SW480 (cell line): ENCODE measurements at places on chromosomes 11 and 22.

DNA sequence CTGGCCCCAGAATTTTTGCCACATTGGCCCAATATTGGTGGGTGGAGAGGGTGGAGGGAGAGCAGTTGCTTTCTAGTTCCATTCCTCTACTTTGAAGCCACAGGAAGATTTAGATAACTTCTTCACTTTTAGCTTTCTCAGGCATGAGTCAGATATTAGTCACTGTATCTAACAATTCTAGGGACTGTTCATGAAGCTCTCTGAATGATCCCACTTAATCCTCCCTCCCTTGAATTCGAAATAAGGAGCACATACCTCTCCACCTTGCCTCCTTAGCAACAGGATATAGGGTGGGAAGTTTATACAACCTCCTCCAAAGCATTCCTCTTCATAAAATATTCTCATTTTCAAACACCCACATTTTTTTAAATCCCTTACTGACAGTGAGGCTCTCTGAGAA is 13.5 kb downstream of the FSHB start:
- peak; percentile 33 for DNase-seq

DNA sequence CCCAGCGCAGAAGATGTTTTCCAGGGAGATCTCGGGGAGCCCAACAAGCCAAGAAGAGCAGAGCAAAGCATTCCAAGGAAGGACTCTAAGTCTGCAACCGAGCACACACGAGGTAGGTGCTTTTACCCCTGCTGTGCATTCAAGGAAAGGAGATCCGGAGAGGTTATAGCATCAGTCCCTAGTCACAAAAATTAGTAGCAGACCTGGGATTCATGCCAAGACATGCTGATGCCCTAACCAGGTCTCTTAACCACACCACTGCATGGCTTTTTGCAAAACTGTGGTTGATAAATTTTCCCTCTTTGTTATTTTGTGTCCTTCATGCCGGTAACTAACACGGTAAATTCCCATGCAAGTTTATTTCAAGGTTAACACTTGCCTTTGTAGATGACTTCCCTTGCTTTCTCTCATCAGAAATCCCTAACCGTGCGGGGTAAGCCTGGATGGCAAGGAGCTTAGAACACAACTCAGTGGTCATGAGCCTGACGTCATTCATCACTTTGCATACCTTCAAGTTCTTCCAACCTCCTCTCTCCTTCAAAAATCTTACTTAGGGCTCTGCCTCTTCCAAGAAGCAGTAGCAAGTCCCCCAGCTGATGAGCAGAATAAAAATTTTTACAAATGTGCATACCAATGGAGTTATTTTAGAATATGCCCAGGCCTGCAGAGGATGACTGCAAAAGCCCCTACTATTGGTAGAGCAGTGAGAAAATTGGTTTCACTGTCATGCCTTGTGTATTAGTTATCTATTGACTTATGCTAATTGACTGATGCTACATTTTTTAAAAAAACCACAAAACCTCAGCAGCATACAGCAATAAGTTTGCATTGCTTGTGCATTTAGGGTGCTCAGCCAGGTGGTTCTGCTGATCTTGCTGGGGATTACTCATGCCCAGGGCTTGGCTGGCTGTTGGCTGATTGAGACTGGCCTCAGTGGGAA is 465.1 kb downstream of the MN1 start:
- DNase-seq = peak; percentile 37

DNA sequence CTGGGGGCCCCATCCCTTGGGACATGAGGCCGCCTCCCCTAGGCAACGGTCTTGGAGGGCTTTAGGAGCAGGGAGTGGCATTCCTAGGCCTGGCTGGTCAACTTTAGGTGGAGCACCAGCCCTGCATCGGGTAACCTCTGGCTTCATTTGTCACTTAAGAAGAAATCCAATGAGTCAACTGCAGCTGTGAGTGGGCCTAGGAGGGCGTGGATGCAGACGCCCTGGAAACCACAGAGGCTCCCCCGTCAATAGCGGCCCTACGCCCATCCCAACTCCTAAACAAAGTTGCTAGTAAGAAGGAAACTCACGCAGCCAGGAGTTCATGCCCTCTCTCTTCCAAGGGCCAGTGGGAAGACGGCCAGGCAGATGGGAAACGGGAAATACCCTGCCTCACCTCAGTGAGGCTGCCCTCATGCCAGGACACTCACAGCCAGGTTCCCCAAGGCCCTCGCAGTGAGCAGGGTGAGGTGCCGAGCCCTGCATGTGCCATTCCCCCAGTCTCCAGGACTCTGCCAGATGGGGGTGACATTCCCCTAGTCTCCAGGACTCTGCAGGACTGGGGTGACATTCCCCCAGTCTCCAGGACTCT is 20.8 kb downstream of the BID start:
- no peak for DNase-seq

GRCh38 chr11:126857860-126858808 is 142.4 kb downstream of the KIRREL3 start:
- peak; percentile 53 for DNase-seq

DNA sequence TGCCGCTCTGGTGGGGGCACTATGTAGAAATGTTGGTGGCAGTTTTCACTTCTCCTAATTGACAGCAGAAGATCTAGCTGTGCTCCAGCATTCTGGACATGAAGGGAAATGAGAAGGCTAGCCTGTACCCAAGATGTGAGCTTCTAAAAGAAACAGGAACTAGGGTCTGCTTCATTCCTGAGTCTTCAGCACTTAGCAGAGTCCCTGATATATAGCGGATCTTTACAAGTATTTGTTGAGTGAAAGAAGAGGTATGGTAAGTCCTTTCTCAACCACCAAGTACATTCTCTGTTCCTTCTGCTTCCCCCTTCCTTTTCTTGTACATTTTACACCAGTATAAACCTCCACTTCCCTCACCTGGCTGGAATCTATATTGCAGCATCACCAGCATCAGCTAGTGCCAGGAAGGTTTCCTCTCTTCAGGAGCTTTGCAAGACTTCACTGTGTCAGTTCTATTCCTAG is 408.3 kb upstream of the CADM1 start:
- DNase-seq = peak; percentile 28

DNA sequence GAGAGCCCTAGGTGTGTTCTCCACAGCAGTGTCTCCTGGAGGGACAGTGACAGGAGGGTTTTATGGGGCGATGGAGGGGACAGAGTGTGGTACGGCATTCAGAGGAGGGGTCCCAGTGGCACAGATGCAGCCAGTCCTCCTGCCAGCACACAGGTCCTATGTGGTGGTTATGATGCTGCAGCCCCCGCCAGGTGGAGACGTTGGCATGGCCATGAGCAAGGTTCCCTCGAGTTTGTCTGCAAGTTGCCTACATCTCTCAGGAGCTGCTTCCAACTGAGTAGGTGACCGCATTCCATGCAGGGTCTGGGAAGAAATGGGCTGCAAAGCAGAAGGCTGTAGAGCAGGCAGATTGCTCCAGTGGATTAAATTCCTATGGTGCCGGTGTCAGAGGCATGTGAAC is 646.0 kb downstream of the TBC1D22A start:
- DNase-seq = no peak

DNA sequence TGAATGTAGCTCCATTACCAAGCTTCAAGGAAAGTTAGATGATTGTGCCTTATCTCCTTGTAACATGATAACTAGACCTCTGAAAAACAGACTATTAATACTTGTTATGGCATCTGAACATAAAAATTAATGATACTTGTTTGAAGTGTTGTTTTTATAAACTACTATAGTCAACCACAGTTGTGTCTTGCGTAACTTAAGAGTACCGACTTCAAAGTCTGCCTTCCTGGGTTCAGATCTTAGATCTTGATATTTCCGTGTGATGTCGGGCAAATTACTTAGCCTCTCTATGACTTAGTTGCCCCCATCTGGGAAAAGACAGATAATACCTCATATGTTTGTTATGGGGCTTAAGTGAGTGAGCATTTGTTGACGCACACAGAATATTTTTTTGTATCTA is 906.5 kb downstream of the JRKL start:
- DNase-seq = no peak

DNA sequence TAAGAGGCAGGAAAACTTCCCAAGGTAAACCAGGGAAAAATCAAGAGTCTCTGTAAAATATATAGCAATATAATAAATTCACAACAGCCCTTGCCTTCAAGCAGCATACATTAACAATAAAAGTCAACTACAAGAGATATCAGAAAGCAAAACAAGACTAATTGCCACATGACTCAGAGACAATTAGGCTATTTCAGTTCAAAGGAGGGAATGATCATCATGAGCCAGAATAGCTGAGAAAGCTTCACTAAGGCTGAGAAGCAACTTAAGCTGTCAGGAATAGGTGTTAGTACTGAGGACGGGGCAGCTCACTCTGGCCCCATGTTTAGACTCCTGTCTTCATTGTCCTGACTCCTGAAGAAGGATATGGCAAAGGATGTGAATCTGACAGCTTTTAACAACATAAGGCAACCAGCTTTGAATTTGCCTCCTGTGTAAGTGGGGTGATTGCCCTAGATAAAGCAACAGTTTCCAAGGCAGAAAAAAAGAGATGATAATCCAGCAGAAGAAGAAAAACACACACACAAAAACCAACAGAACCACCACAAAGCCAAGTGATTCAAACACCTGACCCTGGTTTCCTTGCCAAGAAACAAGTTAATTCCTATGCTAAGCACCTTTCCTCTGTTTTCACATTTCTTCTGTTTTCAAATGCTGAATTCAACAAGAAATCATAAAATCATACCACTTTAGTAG is 60.8 kb downstream of the SIK3 start:
- peak; percentile 25 for DNase-seq

GRCh38 chr11:123011510-123011909 is 29.9 kb upstream of the BSX start:
- no peak for DNase-seq

DNA sequence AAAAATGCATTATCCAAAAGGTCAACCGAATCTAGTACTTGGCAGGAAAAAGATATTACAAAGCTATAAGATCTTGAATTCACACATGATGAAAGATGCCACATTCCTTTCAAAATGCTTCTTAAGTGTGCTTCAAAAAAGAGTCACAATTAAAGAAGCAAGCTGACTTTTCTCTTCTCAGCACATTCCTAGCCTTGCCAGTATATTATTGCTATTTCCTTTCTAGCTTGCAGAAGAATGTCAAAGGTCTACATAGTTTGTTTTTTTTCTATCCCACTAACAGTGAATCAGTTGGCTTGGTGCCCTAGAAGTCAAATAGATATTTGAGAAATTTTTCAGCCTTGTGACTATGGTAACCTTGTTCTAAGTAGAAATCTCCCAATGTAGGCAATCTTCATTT is 56.8 kb downstream of the GUCY1A2 start:
- DNase-seq = no peak
